H9 (cell line): ENCODE measurements at places on chromosomes 12 and 14. TPM values are rescaled to one million over a fixed set of nuclear protein-coding genes. Genes with fewer than 3 reads are reported as not detected.

- no peak for DNase-seq
These were observed 40.4 kb downstream of the MMAB start for GRCh38 chr12:109532721-109533486.

DNA sequence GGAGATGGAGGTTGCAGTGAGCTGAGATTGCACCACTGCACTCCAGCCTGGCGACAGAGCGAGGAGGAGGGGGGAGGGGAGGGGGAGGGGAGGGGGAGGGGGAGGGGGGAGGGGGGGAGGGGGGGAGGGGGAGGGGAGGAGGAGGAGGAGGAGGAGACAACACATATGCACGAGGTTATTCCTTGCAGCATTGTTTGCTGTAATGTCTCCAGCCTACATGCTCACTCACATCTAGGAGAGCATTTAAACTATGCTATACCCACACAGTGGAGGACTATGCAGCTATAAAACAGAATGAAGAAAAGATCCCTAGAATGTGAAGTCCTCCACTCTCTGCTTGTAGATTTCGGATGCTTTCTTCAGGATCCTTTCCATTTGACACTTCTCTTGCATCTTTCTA lies 3.5 kb upstream of the HIGD1C start:
- no peak for DNase-seq

DNA sequence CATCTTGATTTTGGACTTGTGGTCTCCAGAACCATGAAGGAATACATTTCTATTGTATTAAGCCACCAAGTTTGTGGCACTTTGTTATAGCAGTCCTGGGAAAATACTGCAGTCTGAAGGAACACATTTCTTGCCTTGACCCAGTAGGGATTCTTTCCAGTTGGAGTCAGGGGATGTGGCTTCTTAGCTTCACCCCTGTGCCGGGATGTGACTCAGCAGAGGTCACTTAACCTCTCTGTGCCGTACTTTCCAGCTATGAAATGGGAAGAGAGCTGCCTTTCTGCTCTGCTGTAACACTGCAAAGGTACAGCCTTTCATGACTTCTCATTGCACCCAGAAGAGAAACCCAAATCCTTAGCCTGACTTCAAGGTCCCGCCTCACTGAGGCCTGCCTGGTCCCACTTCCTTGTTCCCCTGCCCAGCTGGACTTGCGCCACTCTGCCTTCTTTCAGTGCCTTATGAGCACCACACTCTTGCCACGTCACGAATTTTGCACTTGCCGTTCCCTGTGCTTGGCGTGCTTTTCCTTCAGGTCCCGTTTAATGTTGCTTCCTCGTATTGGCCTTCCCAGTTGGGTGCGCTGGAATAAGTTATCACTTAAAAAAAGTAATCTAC lies 24.2 kb downstream of the CHST11 start:
- DNase-seq = no peak

GRCh38 chr12:89791286-89791685 lies 82.6 kb upstream of the ATP2B1 start:
- DNase-seq = no peak

DNA sequence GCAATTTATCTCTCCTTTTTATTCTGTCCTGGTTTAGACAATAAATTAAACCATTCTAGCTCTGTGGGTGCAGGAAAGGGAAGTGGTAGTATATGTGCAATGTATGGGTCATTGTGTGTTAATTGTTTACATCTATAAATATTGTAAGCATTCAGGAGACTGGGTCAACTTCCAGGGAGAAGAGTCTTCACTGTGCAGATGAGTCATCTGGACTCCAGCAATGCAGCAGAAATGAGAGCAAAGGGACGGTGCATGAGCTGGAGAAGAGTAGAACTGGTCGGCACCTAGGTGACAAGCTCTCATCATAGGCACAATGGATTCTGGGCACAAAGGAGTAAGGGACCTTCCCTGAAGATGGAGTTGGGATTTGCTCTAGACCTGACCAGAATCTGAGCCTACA lies 211.1 kb upstream of the DAAM1 start:
- DNase-seq = no peak

DNA sequence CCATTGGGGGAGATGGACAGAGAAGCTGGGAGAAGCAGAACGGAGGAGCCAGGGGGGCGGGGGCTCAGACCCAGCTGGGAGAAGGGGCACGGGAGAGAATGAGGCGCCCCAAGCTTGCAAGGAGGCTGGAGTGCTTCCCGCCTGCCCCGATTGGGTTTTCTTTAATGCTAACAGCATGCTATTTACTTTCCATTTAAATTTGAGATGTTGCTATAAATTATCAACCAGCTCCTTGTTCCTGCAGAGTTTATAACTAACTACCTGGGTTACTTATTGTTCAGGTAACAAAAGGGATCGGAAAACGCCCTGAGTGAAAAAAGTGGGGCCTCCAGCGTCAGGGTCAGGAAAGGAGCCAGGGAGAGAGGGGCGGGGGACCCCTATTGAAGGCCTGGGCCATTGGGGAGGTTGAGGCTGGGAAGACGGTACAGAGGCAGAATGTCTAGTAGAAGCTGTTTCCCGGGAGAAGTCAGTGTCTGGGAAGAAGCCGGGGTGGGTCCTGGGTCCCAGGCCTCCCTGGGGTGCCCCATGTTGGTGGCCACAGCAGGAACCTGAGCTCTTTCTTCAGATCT lies 2.5 kb downstream of the HNF1A start:
- no peak for DNase-seq

AVPR1A gene
- 0.13 and 0.22 TPM in 2 replicates for total RNA-seq

KRT8 gene
- 244 and 247 TPM in 2 replicates for total RNA-seq

DHRS2 gene
- total RNA-seq = 0.66 and 0.77 TPM in 2 replicates

PRIM1 gene
- total RNA-seq = 46.5 and 50.7 TPM in 2 replicates
